ENCODE measurements at places on chromosomes 1 and 21.

DNA sequence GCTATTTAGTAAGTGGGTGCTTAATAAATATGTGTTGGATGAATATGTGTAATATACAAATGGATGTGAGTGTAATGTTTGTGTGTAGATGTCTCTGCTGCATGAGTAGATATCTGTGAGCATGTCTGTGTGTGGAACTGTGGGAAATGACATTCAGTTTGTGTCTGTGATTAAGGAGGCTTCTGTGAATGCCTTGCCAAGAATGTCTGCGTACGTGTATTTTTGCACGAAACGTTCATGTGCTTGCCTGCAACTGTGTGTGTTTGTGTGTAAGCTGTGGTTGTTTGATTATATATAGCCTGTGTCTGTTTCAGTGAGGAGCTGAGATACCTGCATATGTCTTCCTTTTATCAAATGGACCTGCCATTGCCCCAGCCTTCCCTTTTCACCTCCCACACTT lies 13.8 kb downstream of the DMBX1 start:
- no peak overlapping the region for H3K27ac ChIP-seq
- H3K36me3 ChIP-seq = no peaks in the 10 kb centered on the region
- DNase-seq = no peak
- no peaks in the 10 kb centered on the region for H3K4me1 ChIP-seq
- no peak overlapping the region for H3K4me3 ChIP-seq

DNA sequence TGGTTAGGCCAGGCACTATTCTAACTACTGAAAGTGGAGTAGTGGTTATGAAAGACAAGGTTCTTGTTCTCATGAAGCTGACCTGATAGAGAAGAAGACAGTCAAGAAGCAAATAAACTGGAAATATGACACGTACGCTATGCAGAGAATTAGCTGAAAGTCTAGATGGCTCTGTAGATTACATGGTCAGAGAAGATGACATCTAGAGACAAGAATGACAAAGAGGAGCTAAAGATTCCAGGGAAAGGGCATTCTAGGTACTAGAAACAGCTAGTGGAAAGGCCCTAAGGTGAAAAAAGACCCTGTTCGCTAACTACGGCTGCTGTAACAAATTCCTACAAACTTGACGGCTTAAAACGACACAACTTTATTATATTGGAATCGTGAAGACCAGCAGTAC lies 68.0 kb upstream of the NRIP1 start:
- no peak for DNase-seq
- no peak overlapping the region for H3K4me3 ChIP-seq
- no peaks in the 10 kb centered on the region for H3K36me3 ChIP-seq

- H3K4me1 ChIP-seq = peaks cover 15% of the 10 kb centered on the region
- H3K27ac ChIP-seq = no peak overlapping the region
- no peaks in the 10 kb centered on the region for H3K27me3 ChIP-seq
- no peaks in the 10 kb centered on the region for H3K36me3 ChIP-seq
Observed at GRCh38 chr1:150061632-150062101, 5.9 kb upstream of the VPS45 start.

- peak overlapping the region; percentile 73 for H3K27ac ChIP-seq
- peaks cover 44% of the 10 kb centered on the region for H3K4me1 ChIP-seq
- no peak overlapping the region for H3K4me3 ChIP-seq
- H3K27me3 ChIP-seq = no peaks in the 10 kb centered on the region
- H3K36me3 ChIP-seq = no peaks in the 10 kb centered on the region
Observed at GRCh38 chr1:208225954-208226937, 17.9 kb downstream of the PLXNA2 start.

DNA sequence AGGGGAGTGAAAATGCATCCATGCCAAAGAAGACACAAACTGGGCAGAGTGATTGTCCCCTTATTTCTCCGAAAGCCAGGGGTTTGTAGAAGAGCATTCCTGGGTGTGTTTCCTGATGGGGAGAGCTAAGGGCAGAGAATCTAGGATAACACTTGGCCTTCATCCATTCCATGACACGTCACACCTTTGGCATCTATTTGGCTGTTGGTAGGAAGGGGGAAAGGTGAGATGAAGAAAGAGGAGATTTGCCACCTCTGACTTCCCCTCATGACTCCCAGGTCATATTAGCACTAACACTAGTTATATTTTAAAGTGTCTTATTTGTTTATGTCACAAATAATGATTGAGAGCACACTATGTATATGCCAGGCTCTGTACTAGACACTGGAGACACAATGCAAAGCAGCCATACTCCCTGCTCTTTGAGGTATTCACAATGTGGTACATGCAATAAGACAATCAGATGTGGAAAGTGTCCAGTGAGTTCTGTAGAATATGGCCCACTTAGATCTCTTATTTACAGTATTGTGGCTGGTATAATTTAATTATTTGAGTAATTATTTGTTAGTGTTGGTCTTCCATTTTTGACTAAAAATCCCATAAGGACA lies 54.5 kb upstream of the GADD45A start:
- no peaks in the 10 kb centered on the region for H3K36me3 ChIP-seq
- no peaks in the 10 kb centered on the region for H3K27me3 ChIP-seq
- H3K4me3 ChIP-seq = no peak overlapping the region
- H3K4me1 ChIP-seq = peaks cover 4% of the 10 kb centered on the region
- no peak for DNase-seq
- H3K27ac ChIP-seq = no peak overlapping the region

DNA sequence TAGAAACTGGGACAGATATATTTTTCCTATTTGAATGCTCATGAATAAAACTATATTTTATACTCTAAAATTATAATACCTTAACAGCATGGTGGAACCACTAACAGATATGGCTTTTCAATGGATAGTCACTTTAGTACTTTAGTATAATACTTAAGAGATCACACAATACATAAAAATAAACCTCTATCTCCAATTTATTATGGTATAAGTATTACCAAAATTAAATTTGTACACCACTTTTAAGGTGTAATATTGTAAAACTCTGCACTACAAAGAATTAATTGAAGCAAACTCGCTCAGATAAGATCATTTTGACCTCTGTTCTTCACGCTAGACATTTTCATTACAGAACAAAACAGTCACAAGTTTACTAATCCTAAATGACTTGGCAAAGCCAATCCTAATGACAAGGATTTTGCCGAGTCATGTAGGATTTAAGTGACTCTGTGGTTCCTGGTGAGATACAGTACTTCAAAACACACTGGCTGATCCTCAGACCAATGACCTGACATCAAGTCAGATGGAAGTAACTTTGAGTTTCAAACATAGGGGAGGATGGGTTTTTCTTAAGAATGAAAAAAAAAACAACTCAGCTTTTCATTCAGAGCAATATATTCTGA lies 200.6 kb downstream of the SMYD3 start:
- DNase-seq = no peak
- peaks cover 6% of the 10 kb centered on the region for H3K4me1 ChIP-seq
- H3K27ac ChIP-seq = no peak overlapping the region
- no peaks in the 10 kb centered on the region for H3K27me3 ChIP-seq

DNA sequence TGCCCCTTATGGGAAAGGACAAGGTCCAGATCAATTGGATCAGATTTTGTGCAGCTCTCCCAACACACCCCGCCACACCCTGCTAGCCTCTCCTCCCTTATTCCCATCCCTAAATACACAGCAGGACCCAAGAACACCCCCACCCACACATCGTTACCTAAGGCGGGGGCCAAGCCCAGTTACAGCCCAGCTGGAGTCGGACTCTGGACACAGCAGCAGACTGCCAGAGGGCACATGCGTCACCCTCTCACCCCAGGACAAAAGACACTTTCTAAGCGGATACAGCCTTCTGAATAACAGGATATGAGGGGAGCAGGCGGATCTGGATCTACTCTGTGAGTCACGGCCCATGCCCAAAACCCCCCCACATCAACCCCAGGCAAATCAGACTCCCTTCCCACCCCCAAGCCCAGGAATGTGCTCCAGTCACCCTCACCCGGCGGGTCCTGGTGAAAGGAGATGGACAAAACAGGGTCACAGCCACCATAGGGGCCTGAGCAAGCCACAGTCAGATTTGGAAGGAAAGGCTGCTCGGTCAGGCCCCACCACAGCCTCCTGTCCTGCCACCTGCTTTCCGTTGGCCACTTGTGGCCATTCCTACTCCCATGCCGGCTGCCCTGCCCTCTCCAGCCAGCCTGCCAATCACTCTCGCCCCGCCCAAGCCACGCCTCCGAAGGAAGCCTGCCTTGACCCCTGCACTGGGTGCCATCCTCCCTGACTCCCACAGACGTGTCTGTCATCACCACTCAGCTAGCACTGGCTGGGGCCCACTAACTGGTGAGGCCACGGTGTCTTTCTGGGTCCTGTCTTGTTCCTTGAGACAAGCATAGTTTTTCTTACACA lies 4.0 kb downstream of the S100A16 start:
- peak; percentile 65 for DNase-seq
- no peak overlapping the region for H3K4me3 ChIP-seq
- peaks cover 33% of the 10 kb centered on the region for H3K4me1 ChIP-seq

DNA sequence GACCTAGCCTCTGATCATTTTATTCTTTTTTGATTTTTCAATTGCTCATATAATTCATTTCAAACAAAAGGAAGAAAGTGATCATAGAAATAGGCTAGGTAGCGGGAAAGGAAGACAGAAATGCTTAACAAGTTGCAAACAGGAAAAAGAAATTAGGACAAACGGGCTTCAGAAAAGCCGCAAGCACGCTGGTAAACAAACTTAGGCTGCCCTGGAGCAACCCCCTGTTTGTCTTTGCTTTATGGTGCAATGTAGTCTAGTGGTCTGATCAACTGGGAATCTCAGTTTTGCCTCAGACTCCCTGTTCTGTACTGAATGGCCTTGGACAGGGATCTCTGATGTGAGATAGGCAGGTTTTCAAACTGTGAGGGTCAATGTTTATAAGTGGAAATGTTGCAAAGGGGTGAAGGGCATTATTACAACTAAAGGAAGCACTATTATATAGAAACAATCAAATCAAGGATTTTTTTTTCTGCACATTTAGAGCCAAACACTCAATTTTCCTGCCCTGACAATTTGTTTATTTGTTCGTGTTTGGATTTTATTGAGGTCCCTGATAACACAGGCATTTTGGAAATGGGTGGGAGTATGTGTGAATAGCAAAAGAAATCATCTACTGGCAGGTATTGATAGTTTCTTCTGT lies 146.8 kb upstream of the NRIP1 start:
- H3K27me3 ChIP-seq = no peaks in the 10 kb centered on the region
- no peak for DNase-seq
- H3K27ac ChIP-seq = no peak overlapping the region
- H3K36me3 ChIP-seq = no peaks in the 10 kb centered on the region

DNA sequence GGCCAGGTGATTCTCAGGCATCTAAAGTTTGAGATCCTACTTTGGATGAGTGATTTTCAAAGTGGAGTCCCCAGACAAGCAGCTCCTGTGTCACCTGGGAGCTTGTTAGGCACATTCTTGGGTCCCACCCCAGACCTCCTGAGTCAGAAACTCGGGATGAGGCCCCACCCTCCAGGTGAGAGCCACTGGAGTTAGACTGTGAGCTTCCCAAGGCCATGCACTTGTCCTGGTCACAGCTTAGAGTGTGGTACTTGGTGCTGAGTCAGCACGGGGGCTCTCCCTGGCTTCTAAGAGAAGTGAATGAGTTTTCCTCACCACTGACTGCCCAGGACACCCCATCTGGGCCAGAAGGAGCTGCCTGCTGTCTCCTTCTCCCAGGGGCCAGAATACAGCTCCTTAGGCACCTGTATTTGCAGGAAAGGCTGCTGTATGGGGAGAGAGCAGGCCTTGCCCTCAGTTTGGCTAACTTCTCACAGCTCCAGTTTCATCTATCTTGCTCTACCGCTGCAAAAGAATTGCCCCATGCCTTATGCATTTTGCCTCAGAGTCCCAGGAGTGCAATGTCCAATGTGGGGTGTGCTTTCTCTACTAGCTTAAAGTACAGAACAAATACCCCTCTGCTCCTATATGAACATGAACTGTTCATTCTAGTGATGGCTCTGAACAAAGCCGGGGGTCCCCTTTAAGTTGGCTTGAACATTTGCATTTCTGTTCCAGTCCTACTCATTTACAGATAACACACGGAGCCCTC lies 98.1 kb downstream of the PSMG1 start:
- H3K36me3 ChIP-seq = no peaks in the 10 kb centered on the region
- peaks cover 7% of the 10 kb centered on the region for H3K4me1 ChIP-seq
- no peaks in the 10 kb centered on the region for H3K27me3 ChIP-seq
- no peak overlapping the region for H3K27ac ChIP-seq
- H3K4me3 ChIP-seq = no peak overlapping the region

DNA sequence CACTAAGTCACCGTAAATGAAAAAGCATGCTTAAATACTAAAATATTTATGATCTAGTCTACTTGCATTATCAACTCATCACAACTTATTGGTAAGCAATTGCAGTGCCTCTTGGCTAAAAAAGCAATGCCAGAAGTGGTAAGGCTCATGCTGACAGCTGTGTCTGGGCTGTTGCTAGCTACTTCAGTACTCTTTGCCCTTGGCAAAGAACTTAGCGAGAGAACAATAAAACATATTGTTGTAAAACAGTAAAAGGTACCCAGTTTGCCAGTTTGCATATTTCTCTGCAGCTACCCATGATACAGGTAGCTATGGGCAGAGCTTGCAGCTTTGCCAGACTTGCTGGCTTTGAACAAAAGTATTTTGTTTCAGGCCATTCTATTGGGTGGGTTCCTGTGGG lies 73.1 kb downstream of the ATP6V1G3 start:
- no peaks in the 10 kb centered on the region for H3K4me1 ChIP-seq
- no peak for DNase-seq
- no peaks in the 10 kb centered on the region for H3K36me3 ChIP-seq

- H3K4me3 ChIP-seq = no peak overlapping the region
- H3K36me3 ChIP-seq = peaks cover 11% of the 10 kb centered on the region
Observed at GRCh38 chr1:167551362-167551761, 2.2 kb downstream of the CREG1 start.

DNA sequence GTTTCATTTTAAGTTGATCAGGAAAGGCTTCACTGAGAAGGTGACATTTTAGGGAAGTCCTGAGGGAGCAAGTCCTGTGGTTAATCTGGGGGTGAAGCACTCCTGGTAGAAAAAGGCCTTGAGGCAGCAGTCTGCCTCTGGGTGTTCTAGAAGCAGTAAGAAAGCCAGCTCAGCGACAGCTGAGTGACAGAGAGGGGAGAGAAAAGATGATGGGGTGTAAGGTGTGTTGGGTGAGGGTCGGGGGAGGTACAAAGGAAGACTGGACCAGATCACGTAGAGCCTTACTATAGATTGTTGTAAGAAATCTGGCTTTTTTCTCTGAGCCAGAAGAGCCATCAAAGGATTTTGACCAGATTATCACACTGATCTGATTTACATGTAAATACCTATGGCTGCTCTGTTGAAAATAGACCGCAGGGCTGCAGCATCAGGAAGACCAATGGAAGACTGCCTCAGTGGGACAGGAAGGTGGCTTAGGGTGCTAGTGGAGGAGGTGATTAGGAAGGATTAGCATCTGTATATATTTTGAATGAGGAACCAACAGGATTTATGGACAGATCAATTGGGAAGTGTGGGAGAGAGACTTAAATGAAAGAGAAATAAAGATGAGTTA lies 131.2 kb downstream of the CDC7 start:
- no peaks in the 10 kb centered on the region for H3K36me3 ChIP-seq
- no peak overlapping the region for H3K27ac ChIP-seq
- DNase-seq = no peak
- H3K4me3 ChIP-seq = no peak overlapping the region
- no peaks in the 10 kb centered on the region for H3K4me1 ChIP-seq

All from cardiac muscle cell (in vitro differentiated cells and primary cell).